Dermis microvascular lymphatic vessel endothelial cell (primary cell): ENCODE measurements at places on chromosomes 2 and 18. TPM values are rescaled to one million over a fixed set of nuclear protein-coding genes. Genes with fewer than 3 reads are reported as not detected.

Gene CXCR1
- total RNA-seq, result not detected in 2 replicates

Gene ATOH8
- 13.1 and 21.5 TPM in 2 replicates for total RNA-seq

DNA sequence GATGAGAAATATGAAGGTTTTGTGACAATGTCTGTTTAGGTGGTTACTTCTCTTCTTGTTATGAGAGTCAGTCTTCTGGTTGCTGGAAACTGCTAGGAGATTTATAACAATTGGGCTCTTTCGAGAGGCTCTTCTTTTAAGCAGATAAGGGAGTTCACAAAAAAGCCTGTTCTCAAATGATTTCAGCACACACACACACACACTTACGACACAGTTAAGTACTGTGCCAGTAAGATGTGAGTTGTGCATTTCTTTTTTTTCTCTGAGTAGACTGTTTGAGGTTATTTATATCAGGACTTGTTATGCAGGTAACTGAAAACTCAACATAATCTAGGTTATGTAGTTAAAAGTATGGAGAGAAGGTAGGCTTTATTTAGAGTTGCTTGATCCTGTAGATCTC is 49.8 kb downstream of the MSH2 start:
- DNase-seq, result no peak

DNA sequence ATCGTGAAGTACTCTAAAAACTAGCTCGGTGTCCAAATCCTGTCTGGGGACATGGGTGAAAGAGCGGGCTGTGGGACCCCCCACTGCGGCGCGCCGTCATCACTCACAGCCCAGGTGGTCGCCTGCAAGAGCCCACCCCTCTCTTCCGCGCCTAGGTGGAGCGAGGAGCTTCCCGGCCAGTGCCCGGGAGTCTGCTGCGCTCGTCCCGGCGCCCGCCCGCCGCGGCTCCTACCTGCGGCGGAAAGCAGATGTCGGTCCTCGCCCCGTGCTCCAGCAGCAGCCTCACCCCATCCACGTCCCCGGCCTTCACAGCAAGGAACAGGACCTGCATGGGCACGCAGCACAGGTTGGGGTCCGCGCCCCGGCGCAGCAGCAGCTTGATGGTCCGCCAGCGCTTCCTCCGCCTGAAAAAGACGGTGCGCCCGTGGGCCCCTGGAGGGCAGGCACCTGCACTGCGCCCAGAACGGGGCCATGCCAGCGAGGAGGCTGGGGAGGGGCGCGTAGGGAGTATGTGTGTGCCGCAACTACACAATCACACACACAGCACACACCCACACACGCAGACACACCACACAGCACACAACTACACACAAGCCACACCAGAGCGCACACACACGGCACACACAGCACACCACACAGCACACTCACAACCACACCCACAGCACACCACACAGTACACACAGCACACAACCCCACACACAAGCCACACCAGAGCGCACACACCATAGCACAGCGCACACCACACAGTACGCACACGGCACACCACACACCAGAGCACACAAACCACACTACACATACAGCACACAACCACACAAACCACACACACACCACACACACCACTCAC is 37.4 kb downstream of the ANKMY1 start:
- no peak for DNase-seq

- DNase-seq, result no peak
Measured at GRCh38 chr18:62832282-62832681, 116.9 kb downstream of the PHLPP1 start.

- no peak for DNase-seq
Measured at GRCh38 chr18:70188113-70188512, 17.4 kb downstream of the RTTN start.

- DNase-seq, result no peak
Measured at GRCh38 chr18:49698525-49699025, 114.8 kb downstream of the ACAA2 start.

DNA sequence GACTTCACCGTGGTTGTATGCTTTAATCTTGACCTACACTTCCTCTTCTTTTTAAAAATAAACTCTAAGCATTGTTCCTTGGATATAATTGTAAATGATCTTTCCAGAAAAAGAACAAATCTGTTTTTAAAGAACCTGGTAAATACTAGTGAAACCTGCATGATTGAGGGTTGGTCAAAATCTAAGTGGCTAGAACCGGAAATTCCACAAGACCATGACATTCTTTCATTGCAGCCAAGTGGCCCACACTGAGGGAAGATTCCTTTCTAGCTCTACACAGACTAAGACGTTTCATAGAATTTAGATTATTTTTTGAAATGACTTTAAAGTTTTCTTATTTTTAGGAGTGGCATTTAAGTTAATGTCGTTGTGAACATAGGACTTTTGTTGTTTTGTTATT is 356.7 kb downstream of the NYAP2 start:
- no peak for DNase-seq

GRCh38 chr2:38104598-38104997 is 28.6 kb upstream of the CYP1B1 start:
- no peak for DNase-seq

DNA sequence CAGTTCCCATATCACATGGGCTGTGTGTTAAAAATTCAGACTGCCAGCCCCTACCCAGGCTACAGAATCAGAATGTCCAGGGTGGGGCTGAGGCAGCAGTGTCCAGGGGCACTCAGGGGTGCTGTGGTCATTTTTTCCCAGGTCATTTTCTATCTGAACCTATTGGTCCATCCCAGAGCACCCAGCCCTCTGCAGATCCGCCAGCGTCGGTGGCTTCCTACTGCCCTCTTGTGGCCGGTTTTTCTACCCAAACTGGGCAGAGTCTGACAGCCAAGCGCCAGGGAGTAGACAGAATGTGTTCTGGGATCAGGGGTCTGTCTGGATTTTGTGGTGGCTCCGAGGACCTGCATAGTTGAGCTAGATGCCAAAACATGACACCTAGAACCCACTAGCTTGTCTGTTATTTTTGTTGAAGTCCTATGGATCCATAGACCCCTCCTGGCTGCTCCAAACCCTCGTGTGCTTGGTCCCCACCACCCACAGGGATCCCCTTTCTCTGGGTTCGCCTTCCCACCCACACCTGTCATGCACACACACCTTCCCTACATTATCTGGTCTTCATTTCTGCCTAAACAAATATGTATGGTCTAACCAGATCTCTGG is 34.1 kb upstream of the RMDN2 start:
- DNase-seq, result peak; percentile 50

DNA sequence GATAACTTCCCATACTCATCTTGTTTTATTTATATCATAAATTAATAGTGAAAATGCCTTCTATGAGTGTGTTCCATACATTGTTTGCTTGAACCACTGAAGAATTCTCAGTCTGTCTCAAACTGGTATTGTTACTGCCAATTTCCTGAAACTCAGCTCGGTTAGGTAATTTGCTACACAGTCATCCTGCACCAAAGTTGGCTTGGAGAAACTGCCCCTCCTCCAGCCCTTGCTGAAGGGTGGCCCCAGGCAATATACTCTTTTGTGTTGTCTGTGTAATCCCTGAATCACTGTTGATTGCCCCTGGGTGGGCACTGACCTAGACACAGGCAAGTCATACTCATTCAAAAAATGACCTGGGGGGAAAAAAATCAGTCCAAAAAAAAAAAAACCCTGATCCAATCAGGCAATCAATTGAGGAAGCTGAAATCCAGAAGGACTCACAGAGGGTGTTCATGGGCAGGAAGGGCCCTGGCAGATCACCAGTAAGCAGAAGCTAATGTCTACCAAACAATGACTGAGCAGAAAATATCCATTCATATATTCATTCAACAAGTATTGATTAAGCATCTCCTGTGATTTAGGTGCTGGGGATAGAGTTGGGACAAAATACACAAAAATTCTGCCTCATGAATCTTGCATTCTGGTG is 3.8 kb upstream of the SESTD1 start:
- no peak for DNase-seq

DNA sequence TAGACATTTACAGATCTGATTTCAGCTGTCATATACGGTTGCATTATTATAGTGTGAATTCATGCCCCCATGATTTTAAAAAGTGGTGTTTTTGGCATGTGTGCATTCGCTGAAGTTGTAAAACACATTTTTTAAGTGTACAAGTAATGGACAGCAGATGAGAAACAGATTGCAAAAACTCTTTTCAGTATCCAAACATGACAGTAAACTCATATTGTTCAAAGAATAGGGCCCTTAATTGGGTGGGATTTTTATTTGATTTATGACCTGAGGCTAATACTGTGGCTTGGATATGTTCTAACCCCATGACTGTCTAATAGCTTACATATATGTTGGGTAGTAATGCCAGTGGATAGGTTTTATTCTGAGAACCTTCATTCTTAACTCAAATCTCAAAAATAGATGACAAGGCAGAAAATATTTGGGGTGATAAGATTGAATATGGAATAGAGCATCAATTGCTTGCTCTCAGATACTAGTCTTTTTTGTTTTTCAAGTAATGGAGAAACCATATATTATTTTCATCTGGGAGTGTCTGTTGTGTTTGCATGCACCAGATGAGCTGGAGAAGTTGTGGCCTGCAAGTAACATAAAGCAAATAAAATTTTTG is 118.6 kb downstream of the PARD3B start:
- no peak for DNase-seq

- DNase-seq, result peak; percentile 51
Measured at GRCh38 chr18:26405190-26405801, 143.1 kb downstream of the KCTD1 start.

Gene RBKS
- 0.90 and 1.0 TPM in 2 replicates for total RNA-seq

DNA sequence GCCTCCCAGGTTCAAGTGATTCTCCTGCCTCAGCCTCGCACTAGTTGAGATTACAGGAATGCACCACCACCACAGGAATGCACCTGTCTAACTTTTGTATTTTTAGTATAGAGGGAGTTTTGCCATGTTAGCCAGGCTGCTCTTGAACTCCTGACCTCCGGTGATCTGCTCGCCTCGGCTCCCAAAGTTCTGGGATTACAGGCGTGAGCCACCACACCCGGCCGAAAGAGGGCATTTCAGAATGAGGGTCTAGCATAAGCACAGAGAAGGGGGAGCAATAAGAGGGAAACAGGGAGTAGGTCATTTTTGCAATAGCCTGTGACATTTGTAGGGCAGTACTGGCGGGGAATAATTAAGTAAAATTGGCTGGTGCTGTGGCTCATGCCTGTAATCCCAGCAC is 1.9 kb upstream of the SPAST start:
- DNase-seq, result no peak

DNA sequence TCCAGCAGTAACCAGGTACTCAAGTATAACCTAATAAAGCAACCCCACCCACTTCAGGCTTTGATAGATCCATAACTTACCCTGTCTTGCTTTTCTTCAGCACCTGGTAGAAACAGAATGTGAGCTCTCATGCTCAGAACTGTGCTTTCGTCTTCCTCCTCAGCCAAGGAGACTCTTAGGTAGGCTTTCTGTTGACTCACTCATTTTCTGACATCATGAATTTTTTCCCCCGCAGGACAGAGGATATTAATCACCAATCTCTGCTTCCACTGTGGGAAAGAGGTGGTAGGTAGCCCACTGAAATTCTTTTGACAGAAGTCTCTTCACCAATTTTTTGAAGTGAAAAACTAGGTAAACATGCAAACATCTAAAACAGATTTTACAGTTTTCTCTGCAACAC is 241.2 kb upstream of the KCNJ3 start:
- DNase-seq, result no peak

DNA sequence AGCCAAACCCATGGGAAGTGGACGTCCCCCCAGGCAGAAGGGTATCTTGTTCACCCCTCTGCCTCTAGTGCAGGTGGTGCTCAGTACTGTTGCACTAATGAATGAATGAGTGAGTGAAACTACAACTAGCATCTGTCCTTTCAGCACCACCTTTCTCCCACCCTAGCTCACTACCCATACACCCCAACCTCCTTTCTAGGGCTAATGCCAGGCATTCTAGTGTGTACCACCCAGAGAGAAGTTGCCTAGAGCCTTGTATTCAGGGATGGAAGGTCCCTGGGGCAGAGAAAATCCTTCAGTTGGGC is 22.5 kb downstream of the CCT7 start:
- no peak for DNase-seq

GRCh38 chr2:2649109-2650072 is 318.3 kb upstream of the MYT1L start:
- no peak for DNase-seq

DNA sequence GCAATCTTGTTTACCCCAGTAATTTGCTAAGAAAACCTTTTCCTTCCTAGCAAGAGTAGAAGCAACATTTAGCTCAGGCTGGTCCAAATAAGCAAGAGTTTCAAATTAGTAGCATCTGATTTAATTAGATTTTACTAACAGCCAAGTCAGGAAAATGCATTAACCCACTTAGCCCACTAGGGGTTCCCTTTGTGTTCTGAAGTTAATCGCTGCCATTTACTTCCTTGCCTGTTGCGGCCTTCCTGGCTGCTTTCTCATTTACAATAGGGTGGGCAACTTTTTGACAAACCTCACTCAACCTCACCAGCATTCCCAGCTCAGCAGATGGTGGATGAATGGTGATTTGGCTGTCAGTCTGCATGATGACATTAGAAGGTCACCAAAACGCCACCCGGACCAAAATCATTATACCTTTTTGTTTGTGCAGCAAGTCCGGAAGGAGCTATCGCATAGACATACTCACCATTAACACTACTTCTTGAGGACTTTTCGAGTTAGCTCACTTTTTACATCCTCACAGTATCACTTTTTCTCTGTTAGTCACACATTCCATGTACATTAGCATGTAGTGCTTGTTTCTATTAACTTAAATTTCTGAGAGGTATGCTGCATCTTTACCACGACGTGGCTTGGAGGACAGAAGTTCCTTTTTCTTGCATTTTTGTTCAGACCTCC is 101.5 kb upstream of the SETBP1 start:
- no peak for DNase-seq

GRCh38 chr2:15729709-15730544 is 138.3 kb downstream of the DDX1 start:
- DNase-seq, result no peak

GRCh38 chr2:164761737-164762460 is 79.7 kb downstream of the COBLL1 start:
- DNase-seq, result no peak

Gene KRTCAP3
- 0.13 and 0.38 TPM in 2 replicates for total RNA-seq

Gene IL1RL2
- total RNA-seq, result 0.13 and 0.25 TPM in 2 replicates

Gene CCDC148
- total RNA-seq, result 0.13 TPM in 2 replicates

- no peak for DNase-seq
Measured at GRCh38 chr2:21017748-21018276, 26.1 kb downstream of the APOB start.

GRCh38 chr2:231732604-231733003 is 24.3 kb downstream of the PTMA start:
- no peak for DNase-seq

- no peak for DNase-seq
Measured at GRCh38 chr18:3391704-3392466, 58.1 kb upstream of the TGIF1 start.

DNA sequence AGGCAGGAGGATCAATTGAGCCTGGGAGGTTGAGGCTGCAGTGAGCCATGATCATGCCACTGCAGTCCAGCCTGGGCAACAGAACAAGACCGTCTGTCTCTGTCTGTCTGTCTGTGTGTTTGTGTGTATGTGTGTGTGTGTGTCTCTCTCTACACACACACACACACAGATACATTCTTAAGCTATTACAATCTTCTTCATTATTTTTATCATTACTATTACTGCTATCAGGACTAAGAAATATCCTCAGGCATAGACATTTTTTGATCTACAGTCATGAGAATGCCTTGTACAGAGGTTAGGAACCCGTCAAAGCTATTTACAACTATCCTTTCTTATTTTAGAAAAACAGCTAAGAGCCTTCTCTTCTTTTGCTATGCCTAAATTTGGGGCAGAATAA is 207.4 kb downstream of the NEDD4L start:
- no peak for DNase-seq

- no peak for DNase-seq
Measured at GRCh38 chr18:50607378-50607926, 47.6 kb downstream of the MAPK4 start.

Gene ANKRD30BL
- not detected in 2 replicates for total RNA-seq

Gene ETAA1
- total RNA-seq, result 7.7 and 9.2 TPM in 2 replicates

GRCh38 chr2:102386867-102387541 is 31.4 kb downstream of the IL18R1 start:
- DNase-seq, result no peak
